LHCN-M2 (cell line): ENCODE measurements at places on chromosomes 5 and 9. TPM values are rescaled to one million over a fixed set of nuclear protein-coding genes. Genes with fewer than 3 reads are reported as not detected.

The ZDHHC11 gene
- 0.17 TPM in 1 of 2 replicates, not detected in the other for total RNA-seq

The SPEF2 gene
- 1.6 and 1.9 TPM in 2 replicates for total RNA-seq

GRCh38 chr5:72586788-72587530 is 79.7 kb upstream of the ZNF366 start:
- DNase-seq: no peak

DNA sequence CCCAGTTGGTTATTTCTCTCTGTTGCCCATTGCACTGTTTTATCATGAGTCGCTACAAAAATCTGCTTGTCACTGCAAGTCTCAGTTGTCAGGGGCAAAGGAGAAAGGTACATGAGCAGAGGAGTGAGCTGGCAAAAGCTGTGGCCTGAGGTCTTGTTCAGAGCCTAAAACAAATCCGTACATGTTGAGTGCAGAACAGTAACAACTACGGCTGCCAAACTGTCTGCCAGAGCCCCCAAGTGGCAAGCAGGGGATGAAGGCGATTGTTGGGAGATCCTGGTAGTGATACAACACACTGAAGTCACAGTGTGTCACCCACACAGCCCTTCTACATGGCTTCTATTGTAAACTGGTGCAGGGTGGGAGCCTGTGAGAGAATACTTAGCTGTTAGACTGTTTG is 50.9 kb downstream of the BRINP1 start:
- DNase-seq: no peak

DNA sequence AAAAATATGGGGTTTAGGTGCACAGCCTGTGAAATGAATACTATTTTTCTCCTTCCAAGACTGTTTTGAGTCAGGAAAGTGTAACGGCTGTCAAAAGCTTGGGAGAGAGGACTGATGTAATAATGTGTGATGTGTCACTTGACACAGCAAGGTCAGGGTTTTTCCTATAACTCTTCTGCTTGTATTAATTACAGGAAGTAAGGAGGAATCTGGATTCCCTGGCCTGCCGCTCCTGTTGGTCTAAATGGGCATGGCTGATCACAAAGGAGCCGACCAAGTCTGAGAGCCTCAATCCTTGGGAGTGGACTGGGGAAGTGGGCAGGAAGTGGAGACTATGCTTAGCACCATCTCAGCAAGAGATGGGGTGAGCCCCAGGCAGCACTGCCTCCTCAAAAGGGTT is 16.7 kb upstream of the SLC28A3 start:
- peak; percentile 8 for DNase-seq
